ENCODE measurements at places on chromosomes 11 and 22.

- no peak for DNase-seq
Measured at GRCh38 chr11:64196626-64197025, 9.9 kb upstream of the FERMT3 start.

- DNase-seq, result no peak
Measured at GRCh38 chr11:91538065-91538464, 686.6 kb upstream of the FAT3 start.

GRCh38 chr11:92357841-92358240 is 133.2 kb downstream of the FAT3 start:
- no peak for DNase-seq

GRCh38 chr11:115887316-115887715 is 383.1 kb upstream of the CADM1 start:
- DNase-seq, result no peak

DNA sequence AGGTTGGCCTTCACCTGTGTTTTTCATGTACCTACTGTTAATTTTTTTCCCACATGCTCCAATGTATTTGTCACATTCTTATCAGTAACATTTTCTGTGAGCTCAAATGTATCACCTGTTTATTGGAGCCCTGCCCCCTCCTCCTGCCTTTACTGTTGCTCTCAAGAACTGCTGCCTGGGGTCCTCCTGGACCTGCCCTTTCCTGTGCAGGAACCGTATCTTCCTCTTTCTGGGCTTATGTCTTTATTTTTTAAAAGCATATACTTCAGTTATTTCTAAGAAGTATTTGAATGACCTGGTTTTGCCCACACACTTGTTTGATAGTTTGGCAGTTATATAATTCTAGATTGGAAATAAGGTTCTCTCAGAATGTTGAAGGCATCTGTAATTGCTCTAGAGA is 5.9 kb downstream of the FAM118B start:
- DNase-seq, result no peak

DNA sequence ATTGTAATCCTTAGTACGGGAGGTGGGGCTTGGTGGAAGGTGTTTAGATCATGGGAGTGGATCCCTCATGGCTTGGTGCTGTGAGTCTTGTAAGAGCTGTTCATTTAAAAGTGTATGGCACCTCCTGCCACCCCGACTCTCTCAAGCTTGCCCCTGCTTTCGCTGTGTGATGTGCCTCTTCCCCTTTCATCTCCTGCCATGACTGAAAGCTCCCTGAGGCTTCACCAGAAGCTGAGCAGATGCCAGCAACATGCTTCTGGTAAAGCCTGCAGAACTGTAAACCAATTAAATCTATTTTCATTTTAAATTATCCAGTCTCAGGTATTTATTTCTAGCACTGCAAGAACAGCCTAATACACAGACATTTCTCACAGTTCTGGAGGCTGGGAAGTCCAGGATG is 40.8 kb downstream of the GAB2 start:
- no peak for DNase-seq

DNA sequence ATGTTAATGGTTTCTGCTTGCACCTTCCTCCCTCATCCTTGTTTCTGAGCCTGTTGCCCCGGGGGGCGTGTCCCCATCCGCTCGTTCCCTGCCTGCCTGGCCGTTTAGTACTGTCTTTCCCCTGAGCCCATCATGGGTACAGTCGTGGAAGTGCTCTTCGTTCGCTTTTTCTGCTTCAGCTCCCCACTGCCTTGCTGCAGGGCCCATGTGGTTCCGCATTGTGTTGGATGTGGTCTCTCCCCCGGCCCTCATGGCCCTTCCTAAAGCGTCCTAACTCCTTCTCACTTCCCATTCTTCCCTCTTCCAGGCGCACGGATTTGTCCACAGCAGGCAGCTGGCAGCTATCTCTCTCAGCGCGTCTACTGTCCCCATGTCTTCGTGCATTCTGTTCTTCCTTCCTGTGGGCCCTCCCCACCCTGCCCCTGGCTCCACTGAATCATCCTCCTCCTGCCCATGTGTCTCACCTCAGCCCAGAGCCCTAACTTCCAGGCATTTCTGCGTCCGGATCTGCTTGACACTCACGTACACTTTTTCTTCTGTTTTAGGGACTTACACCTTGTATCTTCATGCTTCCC is 98.1 kb downstream of the ZBTB16 start:
- DNase-seq, result no peak

Data from immature natural killer cell (primary cell).